ENCODE measurements at places on chromosomes 3 and 15. TPM values are rescaled to one million over a fixed set of nuclear protein-coding genes. Genes with fewer than 3 reads are reported as not detected.

SEMA3G gene
- not detected for polyA plus RNA-seq

KNG1 gene
- not detected for polyA plus RNA-seq

SLC6A1 gene
- not detected for polyA plus RNA-seq

CCDC51 gene
- polyA plus RNA-seq: 54.9 TPM

SH3GL3 gene
- polyA plus RNA-seq: not detected

EAF2 gene
- polyA plus RNA-seq: 143 TPM

POLQ gene
- polyA plus RNA-seq: 18.2 TPM

PRR23B gene
- polyA plus RNA-seq: not detected

GFM1 gene
- polyA plus RNA-seq: 87.8 TPM

CPEB1 gene
- 1.8 TPM for polyA plus RNA-seq

PLSCR5 gene
- polyA plus RNA-seq: not detected

PATL2 gene
- 4.6 TPM for polyA plus RNA-seq

CNTN4 gene
- not detected for polyA plus RNA-seq

POTEB3 gene
- not detected for polyA plus RNA-seq

RYK gene
- 2.0 TPM for polyA plus RNA-seq

CSPG4 gene
- 0.72 TPM for polyA plus RNA-seq

RBP2 gene
- polyA plus RNA-seq: not detected

DNAJA4 gene
- polyA plus RNA-seq: 4.4 TPM

PRRT3 gene
- polyA plus RNA-seq: 8.6 TPM

ZBED2 gene
- polyA plus RNA-seq: not detected

RHCG gene
- polyA plus RNA-seq: not detected

RARRES1 gene
- polyA plus RNA-seq: 0.83 TPM

ARIH1 gene
- 32.1 TPM for polyA plus RNA-seq

TRH gene
- polyA plus RNA-seq: not detected

NR2F2 gene
- 3.1 TPM for polyA plus RNA-seq

CX3CR1 gene
- 0.53 TPM for polyA plus RNA-seq

COL6A5 gene
- polyA plus RNA-seq: not detected

STX19 gene
- polyA plus RNA-seq: not detected

Data from GM12878 (cell line).